Stimulated activated CD8-positive, alpha-beta memory T cell treated with anti-CD3 and anti-CD28 coated beads, Interleukin-15, amount 100 ng/mL, for 4 hours (primary cell): ENCODE measurements at places on chromosomes 5 and 9.

DNA sequence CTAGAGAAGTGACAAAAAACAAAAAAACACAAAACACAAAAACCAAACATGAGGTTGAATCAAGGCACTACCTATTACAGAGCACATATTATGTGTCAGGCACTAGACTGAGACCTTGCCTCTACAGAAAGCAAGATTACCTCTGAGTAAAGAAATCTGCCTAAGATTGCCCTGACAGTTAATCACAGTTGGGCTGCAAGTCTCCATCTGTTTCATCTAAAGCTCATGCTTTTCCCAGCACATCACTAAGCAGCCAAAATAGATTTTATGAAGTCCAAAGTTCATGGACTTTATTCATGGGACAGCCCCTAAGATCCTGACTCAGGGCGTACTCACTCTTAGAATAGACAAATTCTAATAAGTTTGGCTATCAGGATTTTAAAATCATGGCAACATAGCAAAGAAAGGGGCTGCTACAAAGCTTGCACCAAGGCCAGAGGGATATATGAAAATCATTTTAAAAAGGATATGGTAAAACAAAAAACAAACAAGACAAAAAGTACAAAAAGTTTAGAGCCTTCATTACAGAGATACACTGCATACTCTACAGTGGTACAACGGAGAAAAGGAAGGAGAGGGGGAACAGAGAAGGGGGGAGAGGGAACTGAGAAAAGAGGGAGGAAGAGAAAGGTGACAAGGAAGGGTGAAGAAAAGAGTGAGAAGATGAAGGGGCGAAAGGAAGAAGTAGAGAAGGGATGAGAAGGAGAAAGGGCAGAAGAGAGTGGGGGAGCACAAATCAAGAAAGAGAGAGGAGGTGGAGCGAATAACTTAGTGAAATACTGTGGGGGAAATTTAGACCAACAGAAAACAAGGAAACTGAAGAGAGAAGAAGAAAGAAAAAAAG is 58.2 kb downstream of the RICTOR start:
- no peak for DNase-seq

DNA sequence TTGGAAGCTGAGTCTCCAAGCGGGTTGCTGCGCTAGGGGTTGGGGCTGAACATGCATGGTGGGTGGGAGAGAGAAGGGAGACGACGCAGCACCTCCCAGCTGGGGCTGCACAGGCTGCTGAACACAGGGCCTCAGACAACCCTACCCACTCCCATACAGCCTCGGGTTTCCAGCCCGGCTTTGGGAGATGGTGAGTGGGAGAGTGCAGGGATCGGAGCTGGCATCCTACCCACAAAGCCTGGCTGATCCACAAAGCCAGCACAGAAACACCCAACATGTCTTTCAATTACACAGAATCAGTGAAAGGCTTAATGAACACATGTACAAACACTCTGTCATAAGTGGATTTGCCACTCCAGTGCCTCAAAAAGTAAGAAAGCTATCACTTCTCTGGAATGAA is 64.8 kb downstream of the NSG2 start:
- no peak for DNase-seq

GRCh38 chr9:132108728-132109127 is 29.1 kb upstream of the MED27 start:
- no peak for DNase-seq

DNA sequence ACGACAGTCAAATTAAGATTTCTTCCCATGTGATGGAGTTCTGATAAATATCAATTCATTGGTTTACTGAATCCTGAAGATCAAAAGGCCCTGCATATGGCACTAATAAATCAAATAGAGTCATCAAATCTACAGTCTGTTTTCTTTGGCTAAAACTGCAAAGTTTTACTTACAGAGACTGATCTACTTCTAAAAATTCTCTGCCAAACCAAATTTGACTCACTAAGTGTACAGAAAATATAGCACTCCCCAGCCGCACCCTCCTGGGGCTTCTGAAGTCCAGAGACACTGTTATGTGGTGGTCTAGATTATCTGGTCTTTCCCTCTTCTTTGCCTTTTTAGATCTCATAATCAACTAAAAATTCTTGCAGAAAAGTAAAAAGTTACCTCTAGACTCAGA is 237.7 kb downstream of the MLLT3 start:
- DNase-seq: no peak

DNA sequence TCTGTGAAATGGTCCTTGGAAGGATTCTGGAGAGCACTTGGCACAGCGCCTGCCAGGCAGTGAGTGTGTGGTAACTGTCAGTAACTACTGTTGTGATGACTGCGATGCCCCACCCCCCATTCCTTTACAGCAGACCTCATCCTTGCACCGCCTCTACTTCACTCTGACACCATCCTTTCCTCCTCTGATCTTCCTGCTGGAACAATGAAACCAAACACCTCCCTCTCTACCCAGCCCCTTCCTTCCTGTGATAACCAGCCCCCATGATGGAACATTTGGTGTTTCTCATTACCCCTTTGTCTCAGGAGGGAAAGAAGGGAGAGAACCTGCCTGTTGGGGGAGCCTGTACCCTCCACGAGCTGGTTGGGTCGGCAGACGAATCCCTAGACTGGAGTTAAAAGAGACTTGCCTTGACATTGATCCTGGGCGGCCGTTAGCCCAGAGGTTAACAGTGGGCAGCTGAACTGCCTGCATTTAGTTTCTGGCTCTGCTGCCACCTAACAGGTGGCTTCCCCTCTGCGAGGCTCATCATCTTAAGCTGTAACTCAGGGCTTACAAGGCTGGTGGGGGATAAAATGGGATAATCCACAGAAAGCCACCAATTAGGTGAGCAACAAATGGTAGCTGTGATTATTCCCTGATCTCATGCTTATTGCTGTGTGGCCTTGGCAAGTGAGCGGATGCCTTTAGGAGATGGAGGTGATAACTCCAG is 34.2 kb upstream of the GRPEL2 start:
- no peak for DNase-seq

- DNase-seq: no peak
Measured at GRCh38 chr5:154228696-154229095, 38.2 kb downstream of the GALNT10 start.

- DNase-seq: no peak
Measured at GRCh38 chr9:90547896-90548295, 94.7 kb downstream of the DIRAS2 start.

DNA sequence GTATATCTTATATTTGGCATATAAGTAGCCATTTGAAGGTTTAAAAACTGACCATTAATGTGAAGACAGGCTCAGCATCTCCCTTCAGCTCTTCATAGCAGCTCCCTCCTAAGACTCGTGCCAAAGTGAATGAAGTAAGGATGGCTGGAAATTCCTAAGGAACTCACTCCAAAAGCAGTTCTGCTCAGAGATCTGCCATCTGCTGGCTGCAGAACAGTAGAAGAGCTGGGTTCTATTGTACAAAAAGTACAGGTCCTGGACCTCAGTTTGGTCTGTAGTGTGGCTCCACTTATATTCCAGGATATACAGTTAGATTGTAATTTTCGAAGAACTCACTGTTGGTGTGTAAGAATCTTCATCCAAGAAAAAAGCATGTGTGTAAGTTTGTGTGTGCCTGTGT is 104.9 kb upstream of the RUSC2 start:
- no peak for DNase-seq

- DNase-seq: no peak
Measured at GRCh38 chr5:81657386-81657785, 93.5 kb downstream of the SSBP2 start.

GRCh38 chr5:149654883-149655505 is 73.7 kb downstream of the ARHGEF37 start:
- no peak for DNase-seq
